ENCODE measurements at places on chromosomes 11 and 22.

- no peak for DNase-seq
These were observed 30.3 kb downstream of the PDGFB start for GRCh38 chr22:39214383-39215069.

- DNase-seq = peak; percentile 47
These were observed 2.3 kb upstream of the OR51B4 start for GRCh38 chr11:5304046-5304445.

GRCh38 chr11:73466643-73467042 lies 90.4 kb downstream of the RELT start:
- DNase-seq = no peak

DNA sequence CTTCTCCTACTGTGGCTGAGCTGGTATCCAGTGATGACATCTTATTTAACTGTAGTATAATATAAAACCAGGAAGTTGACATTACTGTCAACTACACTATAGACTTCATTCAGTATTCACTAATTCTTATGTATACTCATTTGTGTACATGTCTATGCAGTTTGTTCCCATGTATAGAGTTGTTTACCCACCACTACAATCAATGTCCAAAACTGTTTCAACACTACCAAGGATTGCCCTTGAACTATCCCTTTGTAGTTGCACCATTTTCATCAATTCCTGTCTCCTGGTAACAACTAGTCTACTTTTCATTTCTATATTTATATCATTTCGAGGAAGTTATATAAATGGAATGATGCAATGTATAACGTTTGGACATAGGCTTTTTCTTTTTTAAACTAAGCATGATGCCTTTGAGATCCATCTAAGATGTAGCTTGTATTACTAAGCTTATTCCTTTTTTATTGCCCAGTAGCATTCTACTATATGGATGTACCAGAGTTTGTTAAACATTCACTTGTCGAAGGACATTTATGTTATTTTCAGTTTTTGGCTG lies 39.2 kb downstream of the TMEM135 start:
- no peak for DNase-seq

GRCh38 chr11:64233913-64234586 lies at the start of gene VEGFB:
TSS of gene VEGFB (plus strand) at chr11:64234584. CDS start at chr11:64234834, 250 bp downstream.
- DNase-seq = peak; percentile 65

DNA sequence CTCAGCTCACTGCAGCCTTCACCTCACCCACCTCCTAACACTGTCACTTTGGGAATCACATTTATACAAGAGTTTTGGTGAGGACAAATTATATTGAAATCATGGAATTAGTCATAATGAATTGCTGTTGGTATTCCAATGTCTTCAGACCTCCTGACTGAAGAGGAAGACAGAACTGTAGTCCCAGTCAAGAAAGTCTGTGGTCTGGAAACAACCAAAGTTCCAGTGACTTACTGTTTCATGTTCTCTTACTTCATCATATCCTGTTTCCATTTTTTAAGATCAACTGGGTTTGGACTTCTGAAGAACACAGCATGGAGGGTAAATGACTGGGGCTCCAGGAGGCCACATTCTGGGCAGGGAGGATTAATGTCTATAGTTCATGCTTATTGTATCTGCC lies 43.0 kb upstream of the HIPK3 start:
- peak; percentile 15 for DNase-seq

GRCh38 chr22:36432592-36433317 lies 45.0 kb upstream of the MYH9 start:
- DNase-seq = no peak

DNA sequence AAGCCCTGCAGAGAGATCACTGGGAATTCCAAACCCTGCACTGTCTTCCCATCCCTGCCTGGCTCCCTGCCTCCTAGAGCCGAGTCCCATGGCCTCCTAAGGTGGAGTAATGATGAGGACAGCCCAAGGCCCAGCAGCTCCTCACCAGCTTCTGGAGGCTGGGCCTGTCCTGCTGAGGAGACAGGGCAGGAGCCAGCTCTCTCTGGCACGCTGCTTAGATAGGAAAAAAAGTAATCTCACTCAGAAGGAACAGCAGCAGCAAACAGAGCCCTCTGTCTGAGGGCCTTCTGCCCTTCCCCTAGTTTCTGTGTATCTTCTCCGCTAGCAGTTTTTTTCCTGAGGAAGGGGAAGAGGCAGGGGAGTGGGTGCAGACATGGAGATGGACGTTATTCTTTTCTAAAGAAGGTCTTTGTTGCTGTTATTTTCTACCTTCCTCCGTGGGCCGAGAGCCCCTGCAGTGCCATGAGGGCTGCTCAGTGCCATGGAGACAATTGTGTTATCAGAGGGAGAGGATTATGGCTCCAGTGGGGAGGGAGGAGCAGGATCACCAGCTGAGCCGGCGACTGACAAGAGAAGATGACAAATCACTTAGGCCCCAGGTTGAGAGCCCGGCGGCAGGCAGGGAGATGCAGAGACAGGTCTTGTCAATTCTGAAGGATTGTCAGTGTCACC lies 315.3 kb downstream of the BUD13 start:
- DNase-seq = no peak

- DNase-seq = no peak
These were observed 6.3 kb downstream of the OPCML start for GRCh38 chr11:133525976-133526375.

- DNase-seq = peak; percentile 31
These were observed 18.0 kb downstream of the MAPK1 start for GRCh38 chr22:21849489-21849888.

DNA sequence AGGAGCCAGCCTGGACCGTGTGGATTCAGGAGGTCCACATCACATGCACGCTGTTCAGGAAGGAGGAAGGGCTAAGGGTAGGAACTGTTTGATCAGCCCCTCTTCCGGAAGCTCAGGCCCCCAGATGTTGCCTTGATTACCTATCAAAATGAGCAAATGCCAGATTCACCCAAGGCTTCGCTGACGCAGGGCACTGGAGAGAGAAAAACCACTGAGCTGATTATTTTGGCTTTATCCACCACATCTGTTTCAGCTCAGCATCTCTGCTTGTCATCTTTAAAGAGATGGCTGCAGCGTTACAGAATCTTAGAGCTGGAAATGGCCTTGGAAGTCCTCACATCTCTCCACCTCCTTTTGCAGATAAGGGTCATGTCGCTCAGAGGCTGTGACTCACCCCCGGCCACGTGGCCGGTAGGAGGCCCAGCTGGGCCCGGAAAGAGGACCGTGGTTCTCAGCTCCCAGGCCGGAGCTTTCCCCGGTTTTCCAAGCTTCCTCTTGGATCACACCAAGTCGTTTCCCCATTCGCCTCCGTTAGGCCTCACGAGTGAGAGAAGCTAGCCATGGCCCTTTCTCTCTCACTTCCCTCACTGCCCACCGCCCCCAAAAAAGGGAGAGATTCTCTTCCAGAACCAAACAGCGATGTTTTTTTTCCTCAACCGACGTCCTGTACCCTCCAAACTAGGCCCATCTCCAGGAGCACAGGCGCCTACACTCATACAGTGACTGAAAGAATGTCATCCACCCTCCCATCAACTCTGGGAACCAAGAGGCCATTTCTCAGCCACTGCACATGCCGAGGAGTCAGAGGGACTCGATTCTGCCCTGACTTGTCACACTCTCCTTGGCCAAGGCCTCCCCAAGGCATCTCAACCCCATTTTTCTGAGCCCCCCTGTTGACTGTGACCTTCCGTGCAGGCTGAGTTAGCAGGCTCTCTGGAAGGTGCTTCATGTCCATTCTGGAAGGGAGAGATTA lies 37.6 kb downstream of the LIF start:
- peak; percentile 62 for DNase-seq

DNA sequence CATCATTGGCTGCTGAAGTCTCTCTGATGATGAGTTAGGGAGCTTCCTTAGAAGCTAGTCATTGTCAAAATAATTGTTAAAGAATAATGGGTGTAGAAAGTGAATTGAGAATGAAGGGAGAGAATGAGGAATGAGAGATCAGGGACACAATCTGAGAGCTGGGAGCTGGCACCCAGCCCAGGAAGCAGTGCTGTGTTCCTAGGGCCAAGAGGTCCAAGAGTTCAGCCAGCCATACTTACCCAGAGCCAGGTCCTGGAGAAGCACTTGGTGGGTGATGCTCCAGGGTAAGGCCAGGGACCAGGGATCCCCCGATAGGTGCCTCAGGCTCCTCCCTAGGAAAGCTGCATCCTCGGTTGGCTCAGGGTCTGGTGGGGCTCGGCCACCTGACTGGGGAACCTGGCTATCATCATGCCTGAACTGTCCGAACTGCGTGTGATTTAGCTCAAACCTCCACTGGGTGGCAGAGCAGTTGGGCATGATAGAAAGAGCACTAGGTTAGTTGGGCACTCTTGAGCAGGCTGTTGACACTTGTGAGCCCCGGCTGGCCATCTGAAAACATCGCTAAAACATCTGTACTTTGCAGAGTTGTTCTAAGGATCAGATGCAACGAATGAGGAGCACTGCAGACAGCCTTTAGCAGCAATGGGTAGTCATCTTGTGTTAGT lies 123.9 kb upstream of the NCAM1 start:
- DNase-seq = no peak

GRCh38 chr11:17579451-17579850 lies 32.4 kb downstream of the OTOG start:
- DNase-seq = no peak

DNA sequence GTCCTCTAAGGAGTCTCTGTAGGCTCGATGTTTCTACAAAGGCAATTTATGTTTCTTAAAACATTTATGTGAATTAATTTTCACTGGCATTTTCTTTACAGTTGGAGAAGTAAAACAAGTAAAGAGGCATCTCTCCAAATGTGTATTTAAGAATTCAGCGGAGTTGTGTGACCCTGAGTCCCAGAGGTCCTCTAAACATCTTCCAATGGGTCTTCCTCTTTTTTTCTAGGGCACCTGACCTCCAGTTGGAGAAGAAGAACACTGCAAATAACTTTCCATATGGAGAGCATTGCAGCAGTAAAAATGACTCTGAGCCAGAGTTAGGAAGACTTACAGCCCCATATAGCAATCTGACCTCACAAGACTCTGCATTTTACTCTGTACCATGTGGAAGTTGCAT lies 480.5 kb upstream of the RAG2 start:
- DNase-seq = no peak

DNA sequence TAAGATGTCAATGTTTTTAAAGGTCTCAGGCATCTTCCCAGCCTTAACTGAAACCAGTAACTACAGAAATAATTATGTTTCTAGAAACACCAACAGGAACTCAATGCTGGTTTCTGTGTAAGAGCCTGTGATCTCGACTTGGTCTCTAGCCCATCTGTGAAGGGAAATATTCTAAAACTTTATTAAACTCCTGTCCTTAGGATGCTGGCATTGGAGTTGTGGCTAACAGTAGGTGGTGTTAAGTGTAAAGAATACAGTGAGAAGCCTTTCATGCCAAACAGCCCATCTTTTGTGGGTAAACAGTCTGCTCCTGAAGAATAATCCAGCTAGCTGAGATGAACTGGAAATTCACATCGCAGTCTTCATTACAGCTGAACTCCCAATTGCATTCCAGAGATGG lies 133.2 kb downstream of the ADAMTS15 start:
- DNase-seq = no peak

DNA sequence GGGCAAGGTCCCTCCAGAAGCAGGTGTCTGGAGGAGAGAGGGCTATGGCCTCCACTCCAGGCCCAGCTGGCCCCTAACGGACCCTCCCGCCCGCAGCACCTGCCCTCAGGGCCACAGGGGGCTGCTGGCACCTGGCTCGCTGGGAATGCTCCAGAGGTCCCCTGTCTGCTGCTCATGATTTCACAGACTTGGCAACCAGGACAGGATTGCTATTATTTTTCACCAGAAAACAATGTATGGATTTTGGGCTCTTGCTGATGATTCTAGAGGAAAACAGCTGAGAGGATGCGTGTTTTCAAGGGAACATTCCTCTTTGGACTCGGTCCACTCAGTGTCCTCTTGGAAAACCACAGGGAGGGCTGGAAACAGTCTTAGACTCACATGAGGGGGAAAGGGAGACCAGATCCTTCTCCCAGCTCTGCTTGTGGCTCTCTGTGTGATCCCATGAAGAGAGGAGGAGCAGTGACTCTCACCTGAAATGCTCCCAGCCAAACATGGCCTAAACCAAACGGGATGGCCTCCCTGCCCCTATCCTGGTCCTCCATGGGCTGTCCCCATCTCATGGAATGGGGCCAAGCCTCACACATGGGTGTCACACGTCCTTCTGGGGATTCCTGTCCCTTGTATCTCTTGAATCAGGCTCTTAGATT lies 15.8 kb downstream of the MYEOV start:
- DNase-seq = peak; percentile 41

- no peak for DNase-seq
These were observed 14.7 kb upstream of the CHRNA10 start for GRCh38 chr11:3685923-3686322.

DNA sequence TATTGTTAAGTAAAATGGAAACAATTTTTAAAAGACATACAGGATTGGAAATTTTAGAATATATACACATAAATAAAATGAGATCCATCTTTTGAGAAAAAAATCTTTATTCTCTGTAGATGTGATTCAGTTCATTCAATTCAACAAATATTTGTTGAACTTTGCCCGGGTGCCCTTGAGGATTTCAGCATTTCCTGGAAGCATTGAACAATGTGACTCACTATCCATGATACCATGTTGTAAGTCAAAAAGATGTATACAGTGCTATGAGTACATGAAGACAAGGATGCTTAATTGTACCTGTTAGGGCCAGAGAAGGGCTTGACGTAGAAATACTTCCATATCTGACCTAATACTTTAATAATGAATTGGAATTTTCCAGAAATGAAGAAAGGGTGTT lies 353.7 kb downstream of the METTL15 start:
- no peak for DNase-seq

- no peak for DNase-seq
These were observed 313.9 kb upstream of the B3GAT1 start for GRCh38 chr11:134725716-134726639.

DNA sequence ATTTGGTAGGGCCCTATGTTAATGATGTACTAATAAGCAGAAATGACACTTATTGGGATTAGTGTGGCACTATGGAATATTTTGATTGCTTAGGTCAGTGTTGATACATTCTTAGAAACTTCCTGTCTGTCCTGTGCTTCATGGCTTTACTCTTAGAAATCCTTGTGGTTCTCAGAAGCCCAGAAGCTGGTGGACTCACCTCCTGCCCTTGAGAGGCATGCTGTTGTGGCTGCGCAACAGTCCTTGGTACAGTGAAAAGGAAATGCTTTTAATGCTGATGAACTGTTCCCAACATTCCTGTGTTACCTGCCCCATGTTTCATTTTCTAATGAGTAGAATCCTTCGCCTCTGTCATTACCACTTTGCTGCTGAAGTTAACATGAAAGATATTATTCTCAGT lies 52.4 kb upstream of the MYO18B start:
- DNase-seq = no peak

DNA sequence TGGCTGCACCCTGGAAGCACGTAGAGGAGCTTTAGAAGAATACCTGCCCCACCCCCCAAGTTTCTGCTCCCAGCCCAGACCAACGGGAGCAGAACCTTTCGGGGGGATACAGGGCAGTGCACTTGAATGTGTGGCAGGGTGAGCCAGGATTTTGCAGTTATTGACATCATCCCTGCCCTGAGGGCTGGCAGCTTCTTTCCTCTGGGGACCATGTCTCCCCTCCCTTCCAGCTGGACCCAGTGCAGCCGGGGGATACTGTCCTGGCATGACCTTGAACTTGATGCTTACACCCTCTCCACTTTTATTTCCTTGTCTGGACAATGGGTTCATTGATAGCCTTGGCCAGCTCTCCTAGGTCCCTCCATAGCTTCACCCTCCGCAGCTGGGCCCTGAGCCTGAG lies 4.1 kb upstream of the CABP7 start:
- DNase-seq = no peak

GRCh38 chr11:116853461-116854073 lies 16.1 kb upstream of the APOA1 start:
- DNase-seq = peak; percentile 91

All from AG08395 (cell line).